Stimulated activated CD8-positive, alpha-beta memory T cell treated with anti-CD3 and anti-CD28 coated beads, Interleukin-4, amount 100 ng/mL, for 1 hour (primary cell): ENCODE measurements at places on chromosomes 7 and 10.

- no peak for DNase-seq
Observed at GRCh38 chr7:115637128-115637527, 393.4 kb downstream of the TFEC start.

DNA sequence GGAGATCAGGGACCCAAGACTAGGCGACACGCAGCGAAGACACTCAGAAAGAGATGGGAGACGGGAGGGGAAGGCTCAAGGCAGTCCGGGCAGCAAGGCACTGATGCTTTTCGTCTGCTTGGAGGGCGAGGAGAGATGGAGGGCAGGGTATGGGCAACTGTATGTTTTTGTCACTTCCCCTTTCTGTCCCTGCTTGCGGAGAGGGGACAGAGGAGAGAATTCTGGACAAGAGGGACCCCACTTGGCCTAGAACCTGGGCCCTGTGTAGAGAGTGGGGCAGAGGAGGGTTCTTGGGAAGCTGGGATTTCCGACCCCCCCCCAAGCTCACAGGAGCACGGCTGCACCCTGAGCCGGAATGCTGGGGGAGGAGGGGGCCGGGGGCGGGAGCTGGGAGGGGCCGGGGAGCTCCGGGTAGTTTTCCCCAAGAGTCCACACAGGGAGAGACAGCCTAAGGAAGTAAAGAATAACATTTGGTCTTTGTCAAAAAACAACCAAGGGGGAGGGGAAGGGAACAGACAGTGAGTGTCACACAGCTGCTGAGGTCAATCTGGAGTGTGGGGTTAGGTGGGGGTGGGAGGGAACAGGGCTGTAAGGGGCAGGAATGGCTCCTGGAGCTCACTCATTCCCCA lies 1.8 kb downstream of the LRCH4 start:
- no peak for DNase-seq

- DNase-seq = no peak
Observed at GRCh38 chr7:504221-505111, 15.2 kb downstream of the PDGFA start.

- DNase-seq = no peak
Observed at GRCh38 chr7:20741801-20742200, 44.9 kb downstream of the SP8 start.

DNA sequence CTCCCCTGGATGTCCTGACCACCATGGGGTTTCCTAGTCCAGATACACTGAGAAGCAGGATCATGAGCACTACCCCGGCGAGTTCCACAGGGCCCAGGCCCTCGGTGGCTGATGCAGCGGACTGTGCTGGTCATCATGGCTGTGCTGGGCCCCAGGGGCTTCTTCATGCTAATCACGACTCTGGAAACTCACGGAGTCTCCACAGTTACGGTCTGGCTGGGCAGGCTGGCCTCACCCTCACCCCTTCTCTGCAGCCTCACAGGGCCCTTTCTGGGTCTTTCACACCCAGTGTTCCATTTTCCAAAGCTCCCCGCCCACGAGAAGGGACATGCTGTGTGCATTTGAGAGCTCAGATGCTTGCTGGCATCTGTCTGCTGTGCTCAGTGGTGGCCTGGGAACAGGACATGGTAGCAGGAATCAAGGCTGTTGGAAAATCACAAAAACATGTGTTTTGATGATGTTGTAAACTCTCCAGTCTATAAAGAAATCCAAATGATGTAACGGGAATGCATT lies 119.0 kb downstream of the PTPN20 start:
- DNase-seq = no peak

DNA sequence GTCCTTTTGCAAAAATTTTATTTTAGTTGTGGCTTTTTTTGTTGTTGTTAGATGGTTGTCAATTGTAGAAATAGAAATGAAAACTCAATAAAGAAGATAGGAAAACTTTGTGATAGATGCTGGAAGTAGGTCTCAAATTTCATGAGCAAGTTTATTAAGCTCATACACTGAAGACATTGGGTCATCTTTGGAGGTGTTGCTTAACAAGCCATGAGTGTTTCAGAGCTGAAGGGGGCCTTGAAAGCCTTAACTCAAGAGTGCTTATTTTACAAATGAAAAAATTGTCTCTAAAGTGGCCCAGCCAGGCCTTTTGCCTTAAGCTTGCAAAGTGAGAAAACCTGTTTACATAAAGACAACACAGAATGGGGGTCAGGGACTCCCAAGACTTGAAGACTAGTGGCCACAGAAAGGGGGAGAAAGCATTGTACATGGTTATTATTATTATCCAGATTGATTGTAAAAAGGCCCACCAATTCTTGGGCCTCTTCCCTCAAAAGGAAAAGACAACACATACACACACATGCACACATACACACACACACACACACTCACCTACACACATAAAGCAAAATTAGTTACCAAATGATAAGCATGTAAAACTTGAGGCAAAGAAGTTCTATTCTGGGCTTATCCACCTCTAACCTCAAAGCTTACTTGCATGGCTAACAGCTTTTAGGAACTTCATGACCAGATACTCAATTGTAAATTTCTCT lies 49.7 kb upstream of the GLCCI1 start:
- no peak for DNase-seq

- no peak for DNase-seq
Observed at GRCh38 chr10:83516788-83517187, 622.5 kb upstream of the GHITM start.

DNA sequence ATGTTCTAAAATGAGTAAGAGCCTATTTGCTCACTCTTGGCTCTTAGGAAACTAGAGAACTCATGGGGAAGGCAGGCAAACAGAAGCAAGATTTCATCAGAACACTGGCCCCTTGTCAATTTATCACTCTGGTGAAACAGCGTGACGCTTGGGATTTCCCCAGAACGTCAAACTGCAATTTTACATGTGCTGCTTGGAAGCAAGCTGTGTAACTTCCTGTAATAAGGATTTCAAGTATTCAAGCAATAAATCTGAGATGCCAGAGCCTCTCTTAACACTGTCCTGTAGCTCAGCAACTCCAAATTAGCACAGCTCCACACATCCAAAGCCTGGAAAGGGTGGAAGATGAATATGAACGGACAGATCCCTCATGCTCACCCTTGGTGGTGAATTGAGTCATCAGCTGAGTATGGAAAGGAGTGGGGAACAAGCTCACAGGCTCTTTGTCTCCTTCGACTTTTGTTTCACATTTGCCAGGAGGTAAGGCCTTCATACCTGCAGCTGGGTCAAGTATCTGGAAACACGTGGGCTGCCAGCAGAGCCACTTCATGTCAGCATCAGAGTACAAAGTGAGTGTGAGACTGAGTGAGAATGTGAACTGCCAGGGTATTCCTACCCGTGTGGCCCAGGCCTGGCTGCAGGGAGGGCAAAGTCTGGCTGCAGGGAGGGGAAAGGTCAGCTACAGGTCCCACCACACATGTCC lies 140.4 kb upstream of the NAMPT start:
- DNase-seq = no peak

DNA sequence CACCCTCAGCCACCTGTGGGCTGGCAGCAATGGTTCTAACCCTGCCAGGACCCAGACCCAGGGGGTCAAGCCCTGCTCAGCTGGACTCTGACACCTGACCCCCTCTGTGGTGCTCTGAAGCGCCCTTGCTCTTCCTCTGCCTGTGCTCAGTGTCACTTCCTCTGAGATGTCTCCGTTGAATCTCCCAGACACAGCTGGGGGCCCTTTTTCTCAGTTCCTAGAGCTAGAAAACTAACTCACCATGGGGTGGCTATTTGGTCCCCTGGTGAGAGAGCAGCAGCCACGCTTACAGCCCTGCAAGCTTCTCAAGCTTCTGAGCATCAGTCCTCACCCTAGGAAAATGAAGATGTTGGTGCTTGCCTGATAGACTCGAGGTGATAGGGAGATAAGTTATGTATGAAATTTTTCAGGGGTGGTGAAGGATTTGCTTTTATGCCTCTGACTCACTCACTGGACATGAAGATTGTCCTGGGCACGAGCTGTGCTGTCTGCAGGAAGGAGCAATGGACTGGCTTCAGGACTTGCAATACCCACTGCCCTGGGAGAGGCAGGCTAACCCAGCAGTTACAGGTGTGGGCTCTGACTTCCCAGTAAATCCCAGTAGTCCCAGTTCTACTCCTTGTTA lies 29.6 kb downstream of the COL13A1 start:
- DNase-seq = no peak

DNA sequence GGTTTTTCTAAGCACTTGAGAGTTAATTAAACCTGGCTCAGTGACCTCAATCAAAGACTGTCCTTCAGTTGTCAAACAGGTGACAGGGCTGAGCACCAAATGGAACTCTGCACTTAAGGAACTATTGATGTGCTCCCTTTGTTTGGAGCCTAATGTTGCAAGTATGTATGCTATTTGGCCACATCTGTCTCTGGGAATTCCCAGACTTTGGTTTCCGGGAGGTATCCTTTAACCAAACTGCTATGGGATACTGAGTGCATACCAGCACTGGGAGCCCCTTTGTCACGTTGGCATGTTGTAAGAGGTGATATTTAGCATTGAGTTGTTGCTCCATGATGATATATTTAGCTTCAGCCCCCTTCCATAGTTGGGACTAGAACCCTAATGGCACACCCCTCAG lies 25.2 kb downstream of the ASZ1 start:
- DNase-seq = no peak

DNA sequence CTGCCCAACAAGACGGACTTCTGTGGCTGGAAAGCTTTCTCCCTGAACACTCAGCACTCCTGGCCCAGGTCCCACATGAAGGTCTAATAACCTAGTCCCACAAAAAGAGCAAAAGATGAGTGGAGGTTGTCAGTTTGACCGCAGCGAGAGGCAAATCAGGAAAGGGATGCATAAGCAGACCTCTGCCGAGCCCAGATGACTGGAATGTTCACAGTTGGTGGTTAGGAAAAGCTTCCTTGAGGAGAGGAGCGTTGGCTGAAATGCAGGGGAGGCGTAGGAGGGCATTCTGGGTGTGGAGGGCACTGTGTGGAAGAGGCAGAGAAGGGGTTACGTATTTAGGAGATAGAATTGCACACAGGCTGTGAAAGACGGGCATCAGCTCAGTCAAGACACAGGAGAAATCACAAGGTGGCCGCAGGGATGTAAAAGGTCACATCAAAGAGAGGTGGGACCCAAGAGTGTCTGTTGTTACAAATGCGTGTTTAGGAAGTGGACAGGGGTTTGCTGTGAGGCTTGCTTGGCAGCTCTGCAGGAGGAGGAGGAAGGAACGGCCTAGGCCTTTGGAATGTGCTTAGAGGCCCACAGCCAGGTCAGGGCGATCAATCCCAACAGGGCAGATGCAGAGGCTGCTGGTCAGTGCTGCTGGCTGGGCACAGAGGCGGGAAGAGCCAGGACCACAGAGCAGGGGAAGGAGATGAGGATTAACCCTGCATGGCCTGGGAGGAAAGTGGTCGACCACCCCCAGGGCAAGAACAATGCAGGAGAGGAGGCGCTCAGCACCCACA lies 133.5 kb downstream of the VIPR2 start:
- no peak for DNase-seq

- DNase-seq = no peak
Observed at GRCh38 chr7:102096706-102097427, 189.8 kb upstream of the SH2B2 start.

GRCh38 chr10:63137306-63137705 lies 4.2 kb downstream of the NRBF2 start:
- no peak for DNase-seq

- DNase-seq = no peak
Observed at GRCh38 chr7:129949292-129950133, 3.2 kb downstream of the UBE2H start.

DNA sequence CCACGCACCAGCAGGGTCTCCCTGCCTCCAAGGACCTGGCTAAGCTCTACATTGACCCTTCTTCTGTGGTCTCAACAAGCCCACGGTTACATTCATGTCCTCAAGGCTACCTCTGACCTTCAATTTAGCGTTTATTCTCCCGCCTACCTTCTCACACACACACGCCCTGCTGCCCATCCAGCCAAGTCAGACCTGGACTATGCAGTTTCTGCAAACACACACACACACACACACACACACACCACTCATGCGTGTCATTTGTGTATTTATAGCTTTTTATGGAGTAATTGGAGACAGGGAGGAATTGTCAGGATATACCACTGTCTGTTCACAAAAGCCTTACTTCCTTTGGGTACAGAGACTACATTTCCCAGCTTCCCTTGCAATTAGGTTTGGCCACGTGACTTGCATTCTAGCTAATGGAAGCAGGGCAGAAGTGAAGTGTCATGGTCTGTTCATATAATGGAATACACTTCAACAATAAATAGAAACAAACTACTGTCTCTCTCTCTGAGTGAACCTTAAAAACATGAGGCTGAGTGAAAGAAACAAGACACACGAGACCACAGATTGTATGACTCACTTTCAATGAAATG lies 53.8 kb upstream of the CPXM2 start:
- no peak for DNase-seq

DNA sequence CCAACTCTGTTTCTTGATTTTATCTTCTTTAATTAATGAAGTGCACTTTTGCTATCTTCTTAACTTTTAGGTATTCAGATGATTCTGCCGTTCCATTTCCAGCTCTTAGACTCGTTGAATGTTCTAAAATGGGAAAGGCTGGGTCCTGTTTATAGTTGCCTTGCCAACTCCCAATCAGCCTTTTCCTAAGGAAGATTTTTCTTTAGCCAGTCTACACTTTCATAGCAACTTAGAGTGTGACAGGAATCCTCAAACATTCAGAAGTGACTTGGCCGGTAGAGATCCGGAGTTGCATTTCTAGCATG lies 23.0 kb upstream of the TRIL start:
- no peak for DNase-seq

- no peak for DNase-seq
Observed at GRCh38 chr10:949446-949845, 17.9 kb upstream of the LARP4B start.

DNA sequence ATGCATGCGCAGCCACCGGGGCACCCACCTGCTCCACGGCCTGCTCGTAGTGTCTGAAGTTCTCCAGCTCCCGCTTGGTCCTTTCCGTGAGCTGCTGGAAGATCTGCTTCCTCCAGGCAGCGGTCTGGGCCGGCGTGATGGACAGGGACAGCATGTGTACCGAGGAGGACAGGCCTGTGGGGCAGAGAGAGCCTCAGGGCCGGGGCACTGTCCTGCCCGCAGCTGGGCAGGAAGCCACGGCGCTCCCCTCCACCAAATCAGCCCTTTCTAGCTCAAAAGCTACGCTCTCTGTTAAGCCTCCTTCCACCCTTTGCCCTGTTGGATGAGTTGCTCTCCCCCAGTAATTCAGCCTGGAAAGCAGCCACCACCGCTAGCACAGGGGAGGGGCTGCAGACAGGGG lies 19.2 kb downstream of the TECPR1 start:
- no peak for DNase-seq

- no peak for DNase-seq
Observed at GRCh38 chr10:103571656-103571975, 78.1 kb downstream of the NEURL1 start.

DNA sequence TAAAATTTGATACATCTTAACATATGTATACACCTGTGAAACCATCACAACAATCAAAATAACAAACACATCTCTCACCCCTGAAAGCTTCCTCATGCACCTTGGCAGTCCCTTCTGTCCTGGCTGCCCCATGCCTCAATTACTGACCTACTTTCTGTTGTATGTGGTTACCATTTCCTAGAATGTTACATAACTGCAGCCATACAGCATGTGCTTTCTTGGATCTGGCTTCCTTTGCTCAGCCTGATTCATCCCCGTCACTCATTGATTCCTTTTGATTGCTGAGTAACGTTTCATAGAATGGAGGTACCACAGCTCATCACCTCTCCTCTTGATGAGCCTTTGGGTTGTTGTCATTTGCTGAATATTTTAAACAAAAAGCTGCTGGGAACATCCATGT lies 165.3 kb downstream of the CELF2 start:
- DNase-seq = no peak

- DNase-seq = no peak
Observed at GRCh38 chr7:95878677-95879076, 106.3 kb downstream of the DYNC1I1 start.

- DNase-seq = no peak
Observed at GRCh38 chr10:118307859-118308258, 34.3 kb downstream of the FAM204A start.
